Right lung (tissue), 10 donors: ENCODE measurements at places on chromosomes 4 and X. TPM values are rescaled to one million over a fixed set of nuclear protein-coding genes. Genes with fewer than 3 reads are reported as not detected.
A peak's percentile ranks its signal among the peaks of the same experiment; 100 is the strongest.

Gene AKAP4
- polyA plus RNA-seq: not detected

DNA sequence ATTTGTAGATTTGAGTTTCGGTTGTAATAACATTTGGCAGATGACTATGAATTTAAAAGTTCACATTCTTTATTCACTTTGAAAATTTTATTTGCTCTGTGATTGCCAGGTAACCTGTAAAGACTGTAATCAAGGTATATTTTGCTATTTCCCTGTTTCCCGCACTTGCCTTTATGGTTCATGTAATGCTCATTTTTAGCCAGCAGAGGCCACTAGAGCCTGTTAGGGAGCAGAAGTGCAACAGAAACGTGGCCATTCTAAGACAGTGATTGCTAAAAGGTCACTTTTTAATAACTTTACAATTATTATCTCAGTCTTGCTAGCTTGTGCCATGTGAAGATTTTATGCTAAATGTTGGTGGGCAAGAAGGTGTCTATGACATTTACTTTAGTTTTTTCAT is 12.4 kb downstream of the YIPF6 start:
- no peak for DNase-seq

GRCh38 chr4:18847249-18847890 is 825.8 kb upstream of the LCORL start:
- peak; percentile 22 for DNase-seq

GRCh38 chr4:145552181-145552822 is 66.9 kb upstream of the MMAA start:
- no peak for DNase-seq

- DNase-seq: no peak
These were observed 473.0 kb downstream of the SPRY1 start for GRCh38 chr4:123869286-123870215.

Gene SPP1
- polyA plus RNA-seq: 78.2 TPM

GRCh38 chr4:2092669-2093053 is 33.5 kb downstream of the NAT8L start:
- DNase-seq: no peak
